ENCODE measurements at places on chromosomes 4 and X.

- no peak for DNase-seq
Observed at GRCh38 chr4:24689212-24689611, 104.9 kb upstream of the DHX15 start.

- DNase-seq: no peak
Observed at GRCh38 chrX:7709845-7710244, 133.1 kb upstream of the VCX start.

DNA sequence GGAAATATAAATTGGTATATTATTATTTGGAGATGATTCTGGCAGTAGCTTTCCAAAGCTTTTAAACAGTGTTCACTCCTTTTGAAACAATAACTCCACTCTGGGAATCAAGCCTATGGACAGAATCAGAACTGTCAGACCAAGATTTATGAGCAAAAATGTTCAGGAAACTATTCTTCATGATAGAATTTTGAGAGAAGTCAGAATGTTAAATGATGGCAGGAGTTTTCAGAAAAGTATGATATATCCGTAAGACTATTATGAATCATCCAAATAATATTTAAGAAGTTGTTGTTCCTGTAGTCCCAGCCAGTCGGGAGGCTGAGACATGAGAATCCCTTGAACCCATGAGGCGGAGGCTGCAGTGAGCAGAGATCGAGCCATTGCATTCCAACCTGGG lies 50.5 kb upstream of the ADGRG2 start:
- DNase-seq: no peak

DNA sequence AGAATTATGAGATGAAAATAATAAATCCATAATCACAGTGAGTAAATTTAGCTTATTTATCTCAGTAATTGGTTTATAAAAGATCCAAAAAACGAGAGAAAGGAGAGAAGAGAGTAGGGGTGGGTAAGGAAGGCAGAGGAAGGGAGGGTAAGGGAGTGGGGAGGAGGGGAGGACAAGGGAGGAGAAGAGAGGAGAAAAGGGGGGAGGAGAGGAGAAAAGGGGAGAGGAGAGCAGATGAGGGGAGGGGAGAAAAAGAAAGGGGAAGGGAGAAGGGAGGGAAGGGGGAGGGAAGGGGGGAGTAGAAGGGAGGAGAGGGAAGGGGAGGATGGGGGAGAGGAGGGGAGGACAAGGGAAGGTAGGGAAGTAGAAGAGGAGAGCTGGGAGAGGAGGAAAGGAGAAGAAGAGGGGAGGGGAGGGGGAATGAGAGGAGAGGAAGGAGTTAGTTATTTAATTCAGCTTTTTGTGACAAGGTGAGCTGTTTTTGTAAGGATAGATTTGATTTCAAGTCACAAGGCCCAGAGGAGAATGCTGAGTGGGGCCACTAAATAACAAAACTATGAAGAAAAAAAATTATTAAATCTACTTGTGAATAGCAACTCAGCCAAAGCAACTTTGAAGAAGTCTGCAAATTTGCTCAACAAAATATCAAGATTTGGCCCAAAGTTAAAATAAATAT lies 454.3 kb downstream of the ARAP2 start:
- no peak for DNase-seq

DNA sequence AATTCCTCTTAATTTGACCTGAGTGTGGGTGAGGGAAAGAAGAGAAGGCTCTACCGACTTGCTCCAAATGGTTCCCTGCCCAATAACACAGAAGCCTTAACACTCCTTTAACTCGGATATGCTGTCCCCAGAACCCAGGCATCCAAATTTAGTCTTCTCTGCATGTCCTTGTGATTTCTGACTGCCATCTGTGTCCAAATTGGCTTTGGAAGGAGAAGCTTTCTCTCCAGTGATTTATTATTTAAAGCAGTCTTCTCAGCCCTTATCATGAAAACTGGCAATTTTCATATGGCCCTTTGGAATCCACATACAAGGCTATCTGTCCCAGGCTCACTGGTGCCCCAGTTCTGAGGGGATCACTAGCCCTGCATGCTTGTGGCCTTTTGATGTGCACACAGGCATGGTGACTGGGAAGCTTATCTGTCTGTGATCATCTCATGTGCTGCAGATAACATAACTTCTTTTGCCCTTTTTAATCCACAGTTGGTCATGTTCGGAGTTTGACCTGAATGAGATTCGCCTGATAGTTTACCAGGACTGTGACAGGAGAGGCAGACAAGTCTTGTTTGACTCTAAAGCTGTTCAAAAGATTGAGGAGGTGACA lies 56.7 kb downstream of the FNIP2 start:
- DNase-seq: no peak

DNA sequence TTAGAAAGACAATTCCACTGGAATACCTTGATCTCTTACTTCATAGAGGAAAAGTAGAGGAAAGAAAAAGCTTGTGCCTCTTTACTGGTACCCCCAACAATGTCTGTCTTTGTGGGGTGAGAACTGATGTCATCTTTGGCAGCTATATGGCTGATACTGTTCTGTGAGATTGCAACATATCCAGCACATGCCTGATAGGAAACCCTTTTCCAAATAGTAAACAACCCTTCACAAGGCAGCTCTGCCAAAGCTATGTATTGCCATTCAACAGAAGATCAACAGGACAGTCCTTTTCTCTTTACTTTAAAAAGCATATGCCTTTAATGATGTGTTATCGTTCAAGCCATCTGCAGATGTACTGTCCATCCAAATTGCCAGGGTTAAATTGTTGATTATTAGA lies 105.9 kb downstream of the IL1RAPL1 start:
- no peak for DNase-seq

DNA sequence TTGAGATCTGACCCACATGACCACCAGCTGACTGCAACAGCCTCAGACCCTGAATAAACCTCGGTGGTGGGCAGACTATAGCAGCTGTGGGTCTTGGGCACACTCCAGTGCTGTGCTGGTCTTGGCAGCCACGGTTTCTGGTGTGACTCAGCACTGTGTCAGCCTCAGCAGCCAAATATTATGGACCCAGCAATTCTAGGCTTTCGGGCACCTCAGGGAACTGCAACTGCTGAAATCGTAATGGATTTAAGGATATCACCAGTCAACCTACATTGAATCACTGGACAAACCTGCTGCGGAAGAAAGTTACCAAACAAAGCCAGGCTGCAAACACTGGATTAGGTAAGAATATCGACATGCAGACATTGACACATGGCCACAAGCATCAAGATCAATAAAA lies 10.5 kb upstream of the UBE2NL start:
- DNase-seq: no peak

GRCh38 chr4:104848597-104849225 lies 298.0 kb upstream of the TET2 start:
- no peak for DNase-seq

GRCh38 chr4:28921886-28922285 lies 1798.3 kb upstream of the PCDH7 start:
- DNase-seq: no peak

DNA sequence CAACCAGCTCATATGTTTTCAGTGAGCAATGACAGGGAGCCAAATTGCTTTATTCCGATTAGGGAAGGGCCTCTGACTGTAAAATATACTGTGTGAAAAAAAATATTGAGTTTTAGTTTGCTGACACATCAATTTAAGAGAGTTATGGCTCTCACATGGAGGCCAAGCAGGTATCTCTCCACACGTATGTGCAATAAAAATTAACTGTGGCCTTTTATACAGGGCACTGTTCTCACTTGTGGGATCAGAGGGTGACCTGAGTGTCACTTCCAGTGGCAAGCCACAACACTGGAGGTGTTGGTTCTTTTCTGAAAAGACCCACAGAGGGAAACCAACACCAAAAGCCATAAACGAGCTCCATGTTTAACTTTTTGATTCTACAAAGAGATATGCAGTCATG lies 462.8 kb downstream of the MID1IP1 start:
- DNase-seq: no peak
